Mesothelial cell of epicardium (in vitro differentiated cells): ENCODE measurements at places on chromosomes 16 and 17. TPM values are rescaled to one million over a fixed set of nuclear protein-coding genes. Genes with fewer than 3 reads are reported as not detected.

CCDC78 gene
- 2.5 to 3.2 TPM (median 2.7 TPM) in 3 replicates for total RNA-seq

HYDIN gene
- total RNA-seq = 0.42 to 1.2 TPM (median 0.72 TPM) in 3 replicates

NOG gene
- 13.2 to 13.7 TPM (median 13.4 TPM) in 3 replicates for total RNA-seq

KRT39 gene
- total RNA-seq = not detected in 3 replicates

KCTD19 gene
- 0.52 to 1.1 TPM (median 0.84 TPM) in 3 replicates for total RNA-seq

MBTPS1 gene
- 143 to 146 TPM (median 146 TPM) in 3 replicates for total RNA-seq

TP53TG3F gene
- not detected in 3 replicates for total RNA-seq

MAPK7 gene
- 46.0 to 49.0 TPM (median 47.6 TPM) in 3 replicates for total RNA-seq
